NCI-H1105 (cell line): ENCODE measurements at places on chromosomes 11 and 22.

DNA sequence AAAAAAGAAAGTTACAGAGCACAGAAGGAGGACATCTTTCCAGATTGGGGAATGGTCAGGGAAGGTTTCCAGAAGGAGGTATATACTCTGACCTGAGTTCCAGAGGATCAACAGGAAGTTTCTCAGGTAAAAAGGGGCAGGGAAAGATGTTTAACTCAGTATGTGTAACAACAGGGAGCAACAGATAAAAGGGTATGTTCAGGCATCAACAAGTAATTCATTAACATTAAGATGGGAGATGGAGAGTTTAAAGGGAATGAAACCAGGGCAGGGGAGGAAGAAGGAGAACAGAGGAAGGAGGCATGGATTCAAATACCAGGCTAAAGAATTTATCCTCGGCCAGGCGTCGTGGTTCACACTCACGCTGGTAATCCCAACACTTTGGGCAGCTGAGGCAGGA lies 2.5 kb upstream of the DENND5A start:
- DNase-seq, result no peak

DNA sequence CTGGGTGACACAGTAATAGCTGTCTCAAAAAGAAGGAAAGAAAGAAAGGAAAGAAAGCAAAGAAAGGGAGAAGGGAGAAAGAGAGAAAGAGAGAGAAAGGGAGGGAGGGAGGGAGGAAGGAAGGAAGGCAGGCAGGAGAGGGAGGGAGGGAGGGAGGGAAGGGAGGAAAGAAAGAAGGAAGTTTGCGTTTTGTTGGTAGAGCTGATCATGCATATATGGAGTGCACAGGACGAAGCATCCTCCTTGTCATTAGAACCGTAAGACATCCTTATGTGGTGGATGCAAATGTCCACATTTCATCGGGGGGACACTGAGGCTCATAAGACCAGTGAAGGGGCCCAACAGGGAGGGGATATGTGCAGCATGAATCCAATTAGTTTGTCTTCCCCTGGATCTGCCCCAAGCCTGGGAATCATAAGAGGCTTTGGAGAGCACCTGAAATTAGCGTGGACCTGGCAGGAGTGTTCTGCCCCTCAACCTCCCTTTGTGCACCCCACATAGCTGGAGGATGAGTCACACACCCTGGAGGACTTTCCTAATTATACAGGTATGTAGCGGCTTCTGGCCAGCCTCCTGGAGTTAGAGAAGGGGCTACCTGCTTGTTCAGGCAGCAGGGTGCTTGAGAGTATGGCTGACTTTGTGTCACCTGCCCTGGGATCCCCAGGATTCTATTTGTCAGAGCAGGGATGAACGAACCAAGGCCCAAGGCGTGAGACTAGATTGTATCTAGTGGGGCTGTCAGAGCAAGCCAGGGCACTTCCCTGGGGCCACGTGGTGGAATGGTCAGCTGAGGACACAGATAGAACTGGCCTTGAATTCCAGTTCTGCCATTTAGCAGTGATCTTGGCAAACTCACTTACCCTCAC lies 119.7 kb upstream of the CD82 start:
- DNase-seq, result peak; percentile 33

GRCh38 chr11:6096417-6096816 lies 11.1 kb upstream of the OR56B4 start:
- no peak for DNase-seq

- DNase-seq, result peak; percentile 10
Observed at GRCh38 chr11:34176751-34177209, 71.4 kb downstream of the NAT10 start.

DNA sequence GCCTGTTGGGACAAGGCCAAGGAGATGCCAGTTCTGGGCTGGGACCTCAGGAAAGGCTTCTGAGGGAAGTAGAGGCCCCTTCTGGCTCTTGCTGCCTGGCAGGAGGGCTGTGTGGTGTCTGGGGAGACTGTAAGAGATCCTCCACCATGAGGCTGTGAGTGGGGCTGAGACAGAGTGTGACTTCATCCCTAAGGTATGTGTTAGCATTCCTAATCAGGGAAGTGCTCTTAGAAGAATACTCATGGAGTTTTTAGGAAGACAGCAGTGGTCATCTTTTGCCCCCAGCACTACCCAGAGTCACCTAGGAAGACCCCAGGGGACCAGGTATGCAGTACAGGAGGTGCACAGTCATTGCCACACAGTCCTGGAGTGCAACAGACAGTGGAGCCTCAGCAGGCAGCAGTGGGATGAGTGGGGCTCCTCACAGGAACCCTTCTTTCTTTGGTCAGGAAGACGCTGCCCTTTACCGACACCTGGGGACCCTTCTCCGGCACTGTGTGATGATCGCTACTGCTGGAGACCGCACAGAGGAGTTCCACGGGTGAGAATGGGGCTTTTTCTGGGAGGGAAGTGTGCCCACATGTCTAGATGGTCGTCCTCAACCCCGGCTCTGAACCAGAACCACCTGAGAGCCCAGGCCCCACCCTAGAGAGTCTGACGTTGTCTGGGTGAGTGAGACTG lies 2.8 kb downstream of the RIC8A start:
- no peak for DNase-seq

DNA sequence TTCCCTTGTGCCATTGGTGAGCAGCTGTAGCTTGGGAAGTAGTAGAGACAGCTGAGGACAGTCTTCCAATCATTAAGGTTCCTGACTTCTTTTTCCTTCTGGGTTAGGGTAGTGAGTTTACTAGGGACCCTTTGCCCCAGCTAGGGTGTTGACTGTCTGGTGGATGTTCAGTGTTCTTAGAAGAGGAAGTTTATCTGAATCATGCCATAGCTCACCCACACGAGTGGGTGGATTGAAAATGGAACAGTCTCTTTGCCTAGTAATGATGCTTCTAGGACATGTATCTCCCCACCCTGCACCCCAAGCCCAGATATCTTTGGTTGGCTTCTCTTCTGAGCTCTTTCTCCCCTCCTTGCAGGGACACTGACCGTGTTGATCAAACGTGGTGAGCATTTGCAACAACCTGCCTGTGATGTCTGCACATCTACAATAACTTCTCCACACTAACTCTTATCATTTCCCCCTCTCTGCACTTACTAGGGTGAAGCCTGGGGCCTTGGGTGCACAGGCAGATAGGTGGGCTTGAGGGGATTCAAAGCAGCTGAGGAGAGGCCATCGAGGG lies 57.1 kb upstream of the HORMAD2 start:
- DNase-seq, result no peak

GRCh38 chr11:88644724-88645123 lies 307.2 kb upstream of the CTSC start:
- DNase-seq, result no peak

DNA sequence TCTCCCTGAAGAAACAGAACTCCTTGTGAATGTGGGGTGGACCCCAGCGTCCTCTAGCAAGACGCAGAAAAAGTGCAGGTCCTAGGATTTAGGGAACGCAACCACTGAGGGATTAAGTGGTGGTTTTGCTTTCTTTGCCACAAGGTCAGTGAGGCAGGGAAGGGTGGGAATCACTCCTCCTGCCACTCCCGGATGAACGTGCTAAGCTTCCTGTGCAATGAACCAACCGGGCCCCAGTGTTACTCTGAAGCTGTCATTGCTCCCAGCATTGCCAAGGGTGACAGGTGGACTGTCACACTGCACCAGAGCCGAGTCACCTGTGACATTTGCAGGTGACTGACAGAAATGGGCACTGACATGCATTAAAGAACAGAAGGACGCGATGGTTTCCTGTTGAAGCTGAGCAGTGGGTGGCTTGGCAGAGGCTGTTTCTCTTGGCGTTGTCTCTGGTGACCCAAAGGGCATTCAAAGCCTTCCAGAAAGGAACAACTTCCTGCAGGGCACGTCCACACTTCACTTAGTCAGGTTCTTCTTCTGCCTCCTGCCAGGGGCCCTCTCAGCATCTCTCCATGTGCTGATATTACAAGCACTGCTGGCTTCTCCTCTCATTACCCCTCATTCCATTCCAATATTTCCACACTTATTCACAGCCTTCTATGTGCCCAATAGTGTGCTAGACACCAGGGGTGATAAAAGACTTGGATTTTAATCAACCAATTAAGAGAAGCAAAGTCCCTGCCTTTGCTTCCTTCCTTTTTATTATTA lies 9.7 kb downstream of the KIRREL3 start:
- DNase-seq, result no peak

- DNase-seq, result no peak
Observed at GRCh38 chr11:19395050-19395449, 154.3 kb upstream of the E2F8 start.

DNA sequence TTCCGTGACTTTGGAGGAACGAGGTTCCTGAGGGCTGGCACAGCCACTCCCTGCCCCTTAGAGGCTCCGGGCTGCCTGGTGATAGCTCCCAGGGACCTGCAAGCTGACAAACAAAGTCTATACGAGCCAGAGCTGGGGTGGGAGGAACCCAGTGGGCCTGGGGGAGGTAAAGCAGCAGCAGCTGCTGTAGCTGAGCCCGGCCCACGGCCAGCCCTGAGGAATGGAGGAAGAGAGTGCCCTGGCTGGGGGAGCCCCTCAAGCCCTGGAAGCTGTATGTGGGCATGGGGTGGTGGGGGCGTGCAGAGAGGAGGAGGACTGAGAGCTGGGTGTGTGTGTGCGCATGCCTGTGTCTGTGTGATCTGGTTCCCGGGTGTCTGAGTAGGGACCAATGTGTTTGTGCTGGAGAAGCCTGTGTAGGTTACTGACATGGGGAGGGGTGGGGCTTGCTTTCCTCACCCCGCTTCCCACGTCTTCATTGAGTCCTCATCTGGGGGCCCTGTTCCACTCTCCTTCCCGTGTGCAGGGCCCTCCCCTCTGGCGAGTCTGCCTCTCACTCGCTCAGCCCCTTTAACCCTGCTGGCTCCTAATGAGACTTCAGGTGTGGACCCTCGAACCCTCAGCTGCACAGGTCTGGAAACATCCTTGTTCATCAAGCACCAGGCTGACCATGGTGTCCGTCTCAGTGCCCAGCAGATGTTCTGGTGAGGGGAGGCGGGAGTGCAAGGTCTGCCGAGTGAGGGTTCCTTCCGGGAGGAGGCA lies 10.8 kb downstream of the ST3GAL4 start:
- no peak for DNase-seq

DNA sequence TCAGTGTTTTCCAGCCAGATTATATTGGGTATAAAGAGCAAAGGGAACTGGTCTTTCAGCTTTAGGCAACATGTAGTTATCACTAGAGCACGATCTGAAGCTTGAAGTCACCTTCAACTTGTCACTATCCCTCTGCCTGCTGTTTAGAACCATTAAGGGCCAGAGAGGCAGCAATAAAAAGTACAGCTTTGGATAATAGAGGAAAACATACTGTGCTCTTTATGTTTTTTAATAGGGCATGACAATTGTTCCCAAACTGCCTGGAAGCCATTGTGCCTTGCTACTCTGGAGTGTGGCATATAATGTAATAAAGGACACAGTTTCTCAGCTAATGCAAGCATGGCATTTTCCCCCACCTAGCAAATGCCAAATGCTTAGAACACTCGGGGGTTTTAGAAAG lies 1912.0 kb upstream of the RAG2 start:
- DNase-seq, result no peak

GRCh38 chr11:36885154-36885553 lies 287.1 kb upstream of the RAG2 start:
- no peak for DNase-seq

- DNase-seq, result no peak
Observed at GRCh38 chr11:79417069-79417920, 23.5 kb downstream of the TENM4 start.

GRCh38 chr22:27504360-27505253 lies 296.9 kb downstream of the MN1 start:
- no peak for DNase-seq

DNA sequence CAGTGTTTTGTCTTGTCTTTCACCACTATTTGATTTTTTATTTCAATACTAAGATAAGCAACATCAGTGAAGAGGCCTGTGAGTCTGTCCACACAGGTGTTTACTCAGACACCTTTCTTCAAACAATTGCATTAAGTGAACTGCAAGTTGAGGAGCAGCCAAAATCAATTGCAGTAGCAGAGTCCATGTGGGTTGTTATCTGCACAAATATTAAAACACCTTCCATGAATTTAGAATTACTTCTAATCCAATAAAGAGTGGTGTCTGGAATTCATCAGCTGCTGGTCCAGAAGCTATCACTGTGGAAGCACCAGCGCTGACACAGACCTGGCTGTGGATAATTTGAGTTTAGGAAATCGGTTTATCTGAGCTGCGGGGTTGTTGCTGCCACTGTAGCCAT lies 83.5 kb upstream of the FAT3 start:
- DNase-seq, result no peak

DNA sequence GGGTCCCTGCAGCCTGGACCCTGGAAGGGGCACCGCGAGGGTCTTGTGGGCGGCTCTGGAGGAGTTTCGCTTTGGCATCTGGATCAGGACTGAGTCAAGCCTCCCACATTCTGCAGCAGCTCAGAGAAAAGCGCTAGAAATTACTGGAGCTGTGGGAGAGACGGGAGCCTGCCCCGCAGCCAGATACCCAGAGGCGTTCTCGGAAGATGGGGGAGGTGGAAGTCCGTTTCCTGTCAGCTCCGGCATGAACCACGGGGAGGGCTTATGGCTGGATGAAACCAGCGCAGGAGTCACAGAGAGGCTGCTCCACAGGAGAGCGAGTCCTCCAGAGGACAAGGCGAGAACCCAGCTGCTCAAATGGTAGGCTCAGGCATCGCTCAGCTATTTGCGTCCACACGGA lies 379.3 kb downstream of the OPCML start:
- DNase-seq, result no peak

DNA sequence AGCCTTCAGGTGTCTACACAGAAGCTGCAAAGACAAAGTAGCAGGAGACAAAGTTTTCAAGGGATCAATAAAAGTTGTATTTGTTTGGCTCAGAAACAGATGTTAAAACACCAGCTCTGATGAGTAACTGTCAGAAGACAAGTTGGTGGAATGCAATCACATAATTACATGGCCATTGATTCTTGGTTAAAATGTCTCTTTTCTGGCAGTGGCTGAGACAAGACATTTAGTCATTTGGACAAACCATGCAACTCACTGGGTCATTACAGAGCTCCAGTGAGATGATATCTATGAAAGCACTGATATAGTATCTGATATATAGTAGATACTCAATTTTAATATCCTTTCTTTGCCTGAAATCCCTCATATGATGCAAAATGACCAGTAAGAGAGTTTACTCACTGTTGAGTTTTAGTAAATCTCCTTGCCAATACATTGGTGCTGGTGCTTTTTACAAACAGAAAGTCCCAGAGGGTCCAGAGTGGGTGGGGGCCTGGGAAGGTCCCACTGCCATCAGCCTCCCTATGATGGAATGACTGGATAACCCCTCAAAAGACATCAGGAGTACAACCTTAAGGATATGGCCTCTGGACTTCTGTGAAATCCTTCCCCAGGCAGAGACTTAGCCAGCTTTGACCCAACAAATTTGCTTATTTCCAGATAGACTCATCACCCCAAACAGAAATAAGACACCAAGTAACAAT lies 95.0 kb downstream of the SLC1A2 start:
- no peak for DNase-seq
